ENCODE measurements at places on chromosomes 1 and 21. TPM values are rescaled to one million over a fixed set of nuclear protein-coding genes. Genes with fewer than 3 reads are reported as not detected.

- no peak for DNase-seq
Measured at GRCh38 chr1:228142701-228143136, 2.6 kb downstream of the GUK1 start.

GRCh38 chr1:91120936-91121335, 99.1 kb upstream of the ZNF644 start:
- DNase-seq = no peak

DNA sequence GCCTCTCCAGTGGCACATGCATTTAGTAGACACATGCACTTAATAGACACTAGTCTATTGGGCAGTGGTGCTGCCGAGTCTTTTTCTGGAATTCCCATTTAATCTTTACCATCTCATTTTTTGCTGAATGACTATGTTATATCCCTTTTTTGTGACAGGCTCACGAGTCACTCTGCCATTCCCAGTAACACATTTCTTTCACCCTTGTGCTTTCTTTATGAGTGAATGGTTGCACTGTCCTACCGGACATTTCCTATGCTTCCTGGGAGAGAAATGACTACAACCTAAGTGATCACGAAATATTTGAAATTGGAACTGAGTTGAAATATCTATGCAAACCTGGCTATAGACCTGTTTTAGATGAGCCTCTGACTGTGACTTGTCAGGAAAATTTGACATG, 70.9 kb downstream of the C4BPA start:
- no peak for DNase-seq

OR2M3 gene
- polyA plus RNA-seq = not detected

C1orf56 gene
- 15.6 TPM for polyA plus RNA-seq
